HS-27A (cell line): ENCODE measurements at places on chromosomes 16 and 17.
A peak's percentile ranks its signal among the peaks of the same experiment; 100 is the strongest.

DNA sequence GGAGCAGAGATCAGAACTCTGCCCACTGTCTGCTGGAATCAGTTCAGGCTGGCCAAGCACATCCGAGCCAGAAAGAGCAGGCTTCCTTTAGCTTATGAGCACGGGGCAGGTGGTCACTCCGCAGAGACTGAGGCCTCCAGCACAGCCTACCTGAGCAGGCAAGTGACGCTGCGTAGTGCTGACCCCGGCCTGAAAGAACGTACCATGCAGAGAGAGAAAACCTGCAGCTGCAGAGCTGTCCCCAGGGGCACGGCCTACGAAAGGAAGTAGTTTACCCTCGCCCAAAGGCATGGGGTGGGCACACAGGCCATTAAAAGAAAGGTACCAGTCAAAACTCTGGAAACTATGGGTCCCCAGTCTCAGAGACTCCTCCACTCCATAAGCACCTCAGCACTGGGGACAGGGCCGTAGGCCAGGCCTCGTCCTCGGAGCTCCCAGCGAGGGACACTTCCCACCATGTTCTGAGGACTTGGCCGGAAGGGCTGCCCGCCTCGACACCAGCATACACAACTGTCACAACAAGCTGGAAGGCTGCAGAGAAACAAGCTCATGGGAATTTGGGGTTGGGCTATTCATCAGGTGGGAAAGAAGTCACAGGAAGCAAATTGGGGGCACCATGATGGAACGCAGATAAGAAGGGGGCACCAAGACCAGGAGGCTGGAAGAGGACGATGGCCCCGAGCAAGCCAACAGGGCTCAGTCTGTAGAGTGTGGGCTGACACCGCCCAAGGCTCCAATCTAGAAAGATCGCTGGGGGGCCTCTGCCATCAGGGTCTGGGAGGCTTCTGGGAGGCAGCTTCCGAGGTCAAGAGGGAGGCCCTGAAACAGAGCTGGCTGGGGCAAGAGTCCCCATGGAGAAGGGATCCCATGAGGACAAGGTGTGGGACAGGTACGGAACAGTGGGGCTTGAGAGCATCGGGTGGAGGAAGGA lies 21.2 kb downstream of the MEAK7 start:
- no peak for DNase-seq

DNA sequence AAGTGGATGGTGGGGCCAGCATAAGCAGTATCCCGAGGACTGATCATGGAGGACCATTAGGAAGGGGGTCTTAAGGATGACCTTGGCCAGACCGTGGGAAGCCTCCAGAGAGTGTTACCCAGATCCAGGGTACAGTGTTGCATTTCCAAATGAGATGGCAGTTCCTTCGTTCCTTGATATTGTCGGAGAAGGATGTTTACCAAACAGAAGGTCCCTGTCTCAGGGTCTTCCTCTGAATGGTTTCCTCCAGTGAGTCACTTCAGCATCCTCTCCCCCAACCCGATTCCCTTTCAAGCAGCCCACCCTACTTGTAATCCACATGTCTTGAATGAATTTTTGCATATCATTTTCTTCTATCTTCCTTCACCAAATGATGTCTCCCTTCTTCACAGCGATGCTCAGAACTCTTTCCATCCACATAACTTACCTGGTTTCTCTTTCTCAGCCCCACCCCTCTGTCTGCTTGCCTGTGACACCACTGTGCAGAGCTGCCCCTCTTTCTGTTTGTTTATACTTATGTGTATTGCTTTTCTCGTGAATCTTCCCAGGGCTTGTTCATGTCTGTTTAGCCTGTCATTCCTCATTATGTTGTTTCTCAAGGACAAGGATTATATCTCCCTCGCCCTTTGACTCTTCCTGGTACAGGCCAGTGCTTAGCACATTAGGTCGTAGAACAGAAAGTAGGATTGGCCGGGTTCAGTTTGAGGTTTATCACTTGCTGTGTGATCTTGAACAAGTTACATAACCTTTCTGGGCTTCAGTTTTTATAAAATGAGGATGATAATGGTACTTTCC lies 5.7 kb downstream of the GOSR2 start:
- DNase-seq: no peak

GRCh38 chr17:45784741-45785479 lies 790 bp downstream of the CRHR1 start:
- DNase-seq: no peak

DNA sequence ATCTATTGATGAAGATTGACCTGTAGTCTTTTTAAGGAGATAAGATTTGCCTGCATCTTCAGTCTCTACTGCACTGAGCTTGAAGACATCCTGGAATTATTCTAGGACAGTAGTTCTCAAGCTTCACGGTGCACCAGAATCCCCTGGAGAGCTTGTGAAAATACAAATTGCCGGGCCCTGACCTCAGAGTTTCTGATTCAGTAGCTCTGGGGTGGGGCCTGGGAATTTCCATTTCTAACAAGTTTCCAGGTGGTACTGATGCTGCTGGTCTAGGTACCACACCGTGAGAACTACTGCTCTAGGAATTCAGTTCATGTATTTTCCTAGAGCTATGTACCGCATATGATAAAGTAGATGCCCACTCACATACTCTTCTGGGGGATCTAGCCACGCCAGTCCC lies 246.1 kb downstream of the HS3ST3B1 start:
- no peak for DNase-seq

DNA sequence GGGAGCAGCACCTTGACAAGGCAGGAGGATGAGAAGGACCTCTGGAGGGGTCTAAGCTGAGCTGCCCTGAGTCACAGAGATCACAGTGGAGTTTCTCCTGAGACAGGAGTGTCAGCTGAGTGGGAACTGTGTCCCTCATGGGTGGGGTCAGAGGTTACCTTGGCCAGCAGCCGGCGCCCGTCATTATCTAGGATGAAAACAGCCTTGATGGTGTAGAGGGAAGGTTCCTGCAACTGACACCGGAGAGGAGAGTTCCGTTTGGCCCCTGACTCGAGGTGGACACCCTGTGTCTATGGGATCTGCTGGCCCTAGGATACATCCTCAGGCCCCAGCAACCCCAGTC lies 933 bp downstream of the COPZ2 start:
- no peak for DNase-seq

DNA sequence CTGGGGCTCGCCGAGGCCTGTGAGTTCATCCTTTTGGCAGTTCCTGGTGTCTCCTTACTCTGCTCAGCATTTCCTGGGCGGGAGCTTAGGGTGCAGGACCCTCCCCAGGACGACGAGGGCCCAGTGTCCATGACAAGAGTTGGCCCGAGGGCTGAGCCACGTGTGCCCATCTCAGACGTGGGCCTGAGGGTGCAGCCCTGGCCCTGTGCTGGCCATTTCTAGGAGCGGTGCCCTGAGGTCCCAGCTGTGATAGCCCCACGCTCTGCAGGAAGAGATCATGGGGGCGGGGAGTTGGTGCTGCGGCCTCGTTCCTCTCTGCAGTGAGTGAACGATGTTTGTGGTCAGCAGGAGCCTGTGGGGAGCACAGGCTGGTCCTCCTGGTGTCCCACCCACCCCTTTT lies 6.0 kb upstream of the MC1R start:
- DNase-seq: no peak

- DNase-seq: no peak
Observed at GRCh38 chr17:42282478-42283080, 5.7 kb upstream of the STAT5A start.

GRCh38 chr16:85056211-85056748 lies 28.7 kb downstream of the KIAA0513 start:
- no peak for DNase-seq

GRCh38 chr17:29621751-29622194 lies 939 bp downstream of the CORO6 start:
- no peak for DNase-seq

DNA sequence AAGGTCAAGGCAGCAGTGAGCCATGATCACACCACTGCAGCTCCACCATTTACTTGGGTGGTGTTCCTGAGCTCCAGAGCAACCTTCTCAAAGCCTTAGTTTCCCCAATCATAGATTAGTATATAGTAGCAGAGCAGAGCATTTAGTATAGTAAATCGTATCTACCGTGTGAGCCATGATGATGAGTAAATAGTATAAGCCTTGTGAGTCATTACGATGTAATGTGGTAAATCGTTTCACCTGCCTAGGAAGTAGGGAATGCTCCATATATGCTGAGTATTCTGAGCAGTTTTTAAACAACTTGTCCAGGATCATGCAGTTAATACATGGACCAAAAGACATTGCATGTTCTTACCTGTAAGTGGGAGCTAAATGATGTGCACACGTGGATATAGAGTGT lies 66.4 kb downstream of the SCNN1B start:
- DNase-seq: no peak

DNA sequence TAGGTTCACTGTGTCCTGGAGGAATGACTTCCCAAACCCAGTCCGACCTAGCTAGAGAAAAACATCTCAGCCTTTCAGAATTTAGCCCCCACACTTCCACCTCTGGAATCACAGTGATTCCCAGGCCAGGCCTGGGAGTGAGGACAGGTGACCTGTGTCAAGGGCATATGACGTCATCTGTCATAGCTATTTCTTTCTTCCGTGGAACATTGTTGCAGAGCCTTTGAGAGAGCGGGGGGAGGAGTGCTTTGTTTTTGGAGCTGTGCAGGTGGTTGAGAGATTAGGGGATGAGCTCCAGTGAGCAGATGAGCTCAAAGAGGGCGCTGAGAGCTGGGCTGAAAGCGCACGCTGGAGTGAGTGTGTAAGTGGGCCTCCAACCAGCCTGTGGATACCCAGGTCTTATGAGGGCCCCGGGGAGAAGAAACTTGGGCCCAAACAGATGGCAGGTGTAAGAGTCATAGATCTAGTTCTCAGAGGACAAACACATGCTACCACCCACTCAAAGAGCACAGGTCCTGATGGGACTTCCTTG lies 344.8 kb downstream of the SNX29 start:
- no peak for DNase-seq

DNA sequence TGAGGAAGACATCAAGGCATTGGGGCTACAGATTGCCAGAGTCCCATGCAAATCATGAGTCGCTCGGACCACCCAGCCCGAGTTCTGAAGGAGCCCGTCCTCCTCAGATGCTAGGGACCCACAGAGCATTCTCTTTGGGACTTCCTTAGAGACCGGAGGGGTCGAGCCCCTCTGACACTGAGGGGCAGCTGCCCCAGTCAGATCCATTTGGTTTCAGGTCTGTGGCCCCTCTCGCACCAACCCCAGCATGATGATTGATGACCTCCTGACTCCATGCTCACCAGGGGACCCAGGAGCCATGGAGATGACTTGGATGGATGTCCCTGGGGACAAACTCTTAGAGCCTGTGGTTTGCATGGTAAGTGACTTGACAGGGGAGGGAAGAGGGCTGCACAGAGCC lies 8.0 kb downstream of the PDF start:
- no peak for DNase-seq

- no peak for DNase-seq
Observed at GRCh38 chr17:32240750-32241149, 24.9 kb upstream of the RHBDL3 start.

- DNase-seq: no peak
Observed at GRCh38 chr17:7220593-7221277, 997 bp downstream of the ACADVL start.

- DNase-seq: no peak
Observed at GRCh38 chr16:164827-165538, 795 bp upstream of the HBM start.

GRCh38 chr17:17819561-17819995 lies 17.2 kb downstream of the SREBF1 start:
- no peak for DNase-seq

DNA sequence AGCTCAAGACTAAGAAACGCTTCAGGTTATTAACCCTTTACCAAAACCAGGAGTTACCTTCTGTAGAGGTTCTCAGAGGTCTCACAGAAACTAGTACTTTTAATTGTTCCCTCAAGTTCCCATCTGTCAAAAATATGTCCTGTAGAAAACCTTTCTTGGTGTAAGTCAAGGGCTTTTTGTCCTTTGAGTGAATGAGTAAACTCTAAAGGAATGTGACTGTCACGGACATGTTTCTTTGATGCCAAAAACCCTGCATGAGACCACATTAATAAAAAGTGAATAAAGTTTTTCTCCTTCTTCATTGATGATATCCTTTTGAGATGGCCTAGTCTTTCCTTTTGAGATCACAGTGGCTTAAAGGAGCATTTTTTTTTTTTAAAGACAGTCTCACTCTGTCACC lies 102.9 kb downstream of the NLK start:
- no peak for DNase-seq

DNA sequence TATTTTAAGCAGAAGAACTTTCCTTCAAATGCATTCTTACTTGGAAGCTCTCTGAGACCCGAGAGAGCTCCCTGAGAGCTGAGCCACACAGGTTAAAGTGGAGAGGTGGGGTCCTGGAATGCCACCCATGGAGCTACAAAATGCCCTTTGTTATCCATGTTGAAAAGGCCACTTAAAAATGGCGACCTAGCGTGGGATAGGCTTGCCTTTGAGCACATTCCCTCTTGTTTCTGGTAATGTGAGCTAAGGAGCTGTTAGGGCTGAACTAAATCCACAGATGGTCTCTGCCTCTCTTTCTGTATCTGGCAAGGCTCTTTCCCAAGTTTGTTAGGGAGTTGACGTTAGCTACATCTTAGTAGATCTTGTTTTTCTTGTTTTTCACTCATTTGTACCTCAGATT lies 171.6 kb downstream of the SNX29 start:
- DNase-seq: no peak

DNA sequence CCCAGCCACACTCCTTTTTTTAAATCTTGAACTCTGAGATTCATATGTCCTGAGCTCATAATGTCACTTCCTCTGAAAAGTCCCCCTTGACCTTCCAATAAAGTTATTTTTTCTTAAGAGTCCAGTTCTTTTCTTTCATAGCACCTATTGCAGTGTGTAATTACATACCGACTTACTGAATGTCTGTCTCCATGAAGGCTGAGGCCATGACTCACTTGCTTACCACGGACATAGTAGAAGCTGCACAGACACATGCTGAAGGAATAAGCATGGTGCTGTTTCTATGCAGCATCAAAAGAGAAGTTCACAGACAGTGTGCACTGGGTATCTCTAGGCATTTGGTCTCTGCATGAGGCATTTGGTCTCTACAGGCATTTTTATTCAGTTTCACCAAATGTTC lies 77.2 kb downstream of the C17orf67 start:
- DNase-seq: peak; percentile 81

DNA sequence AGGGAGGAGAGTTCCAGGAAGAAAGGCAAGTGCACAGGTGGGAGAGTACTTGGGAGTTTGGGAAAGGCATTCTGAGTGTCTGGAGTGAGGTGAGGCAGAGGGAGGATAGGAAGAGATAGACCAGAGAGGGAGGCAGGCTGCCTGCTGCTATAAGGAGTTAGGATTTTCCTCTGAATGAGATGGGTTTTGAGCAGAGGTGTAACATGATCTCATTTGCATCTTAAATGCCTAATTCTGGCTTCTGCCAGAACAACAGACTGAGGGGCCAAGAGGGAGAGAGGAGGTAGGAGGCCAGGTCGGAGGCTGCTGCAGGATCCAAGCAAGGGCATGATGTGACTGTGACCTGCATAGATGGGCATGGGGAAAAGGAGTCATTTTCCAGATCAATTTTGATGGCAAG lies 31.5 kb upstream of the IRX6 start:
- no peak for DNase-seq

- DNase-seq: no peak
Observed at GRCh38 chr17:30267625-30268024, 24.1 kb downstream of the BLMH start.

- DNase-seq: no peak
Observed at GRCh38 chr17:77424585-77425344, 284.0 kb downstream of the SEC14L1 start.

GRCh38 chr17:78252111-78252634 lies 20.7 kb downstream of the TMEM235 start:
- no peak for DNase-seq
